ENCODE measurements at places on chromosomes 5 and 9. TPM values are rescaled to one million over a fixed set of nuclear protein-coding genes. Genes with fewer than 3 reads are reported as not detected.

Gene PIP5K1B
- not detected for total RNA-seq

Gene SPATA31D4
- not detected for total RNA-seq

Gene PITX1
- total RNA-seq: 14.2 TPM

Gene RASGRF2
- total RNA-seq: 2.3 TPM

Gene PRR16
- total RNA-seq: not detected

Gene HACD4
- total RNA-seq: 1.1 TPM

Gene OTULINL
- total RNA-seq: 13.5 TPM

Gene PRRC2B
- total RNA-seq: 63.0 TPM

Gene ALDH1B1
- 49.7 TPM for total RNA-seq

Gene LTC4S
- 0.63 TPM for total RNA-seq

Gene AK1
- 37.7 TPM for total RNA-seq

Gene IGFBPL1
- total RNA-seq: 2.4 TPM

Gene FBP2
- total RNA-seq: not detected

Gene ODF2
- 28.0 TPM for total RNA-seq

Gene GPX3
- 12.1 TPM for total RNA-seq

Gene PKD2L2
- not detected for total RNA-seq

Gene GLRX
- total RNA-seq: 69.6 TPM

Gene SEMA5A
- not detected for total RNA-seq

Gene CTXN3
- total RNA-seq: not detected

Gene RCL1
- total RNA-seq: 42.7 TPM

Gene ABHD17B
- total RNA-seq: 18.2 TPM

Gene DIPK1B
- total RNA-seq: 9.4 TPM

Gene GADD45G
- total RNA-seq: not detected

Gene UBE2QL1
- total RNA-seq: 0.16 TPM

Gene C9orf152
- 0.11 TPM for total RNA-seq

Gene DCAF10
- total RNA-seq: 12.8 TPM

Gene ARHGEF37
- total RNA-seq: 1.5 TPM

Data from A549 treated with ZK216348 at 1 μM for 4 hours (cell line).